ENCODE measurements at places on chromosomes 1 and 21.

DNA sequence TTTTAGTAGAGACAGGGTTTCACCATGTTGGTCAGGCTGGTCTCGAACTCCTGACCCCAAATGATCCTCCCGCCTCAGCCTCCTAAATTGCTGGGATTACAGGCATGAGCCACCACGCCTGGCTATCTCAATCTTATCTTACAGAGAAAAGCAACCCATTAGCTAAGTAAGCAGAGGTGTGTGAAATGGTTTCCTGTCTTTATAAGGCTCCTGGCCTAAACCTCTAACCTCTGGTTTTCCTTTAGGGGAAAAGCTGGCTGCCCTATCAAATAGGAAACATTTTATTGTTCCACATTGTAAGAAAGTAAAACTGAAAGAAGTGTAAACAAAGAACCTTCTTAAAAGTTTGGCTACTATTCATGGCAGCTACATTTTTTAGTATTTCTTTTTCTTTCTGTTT is 78.3 kb upstream of the MORC3 start:
- no peak for DNase-seq

GRCh38 chr1:90402893-90403849 is 313.9 kb downstream of the BARHL2 start:
- no peak for DNase-seq

DNA sequence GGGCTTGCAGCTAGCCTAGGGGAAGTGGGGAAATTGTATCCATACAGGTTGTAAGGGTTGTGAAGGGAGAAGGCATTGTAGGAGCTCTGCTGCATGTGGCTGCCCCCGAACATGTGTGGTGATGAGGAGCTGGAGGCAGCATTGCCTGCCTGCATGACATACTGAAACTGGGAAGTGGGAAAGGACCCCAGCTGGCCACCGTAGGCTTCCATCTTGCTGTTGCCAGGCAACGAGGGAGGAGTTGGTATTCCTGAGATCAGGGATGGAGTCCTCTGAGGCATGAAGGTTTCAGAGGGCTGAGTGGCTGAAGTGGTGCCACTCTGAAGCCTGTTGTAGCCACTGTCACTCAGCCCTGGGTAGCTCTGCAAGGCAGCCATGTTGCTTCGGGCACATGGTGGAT is 103.2 kb downstream of the TBX15 start:
- no peak for DNase-seq

DNA sequence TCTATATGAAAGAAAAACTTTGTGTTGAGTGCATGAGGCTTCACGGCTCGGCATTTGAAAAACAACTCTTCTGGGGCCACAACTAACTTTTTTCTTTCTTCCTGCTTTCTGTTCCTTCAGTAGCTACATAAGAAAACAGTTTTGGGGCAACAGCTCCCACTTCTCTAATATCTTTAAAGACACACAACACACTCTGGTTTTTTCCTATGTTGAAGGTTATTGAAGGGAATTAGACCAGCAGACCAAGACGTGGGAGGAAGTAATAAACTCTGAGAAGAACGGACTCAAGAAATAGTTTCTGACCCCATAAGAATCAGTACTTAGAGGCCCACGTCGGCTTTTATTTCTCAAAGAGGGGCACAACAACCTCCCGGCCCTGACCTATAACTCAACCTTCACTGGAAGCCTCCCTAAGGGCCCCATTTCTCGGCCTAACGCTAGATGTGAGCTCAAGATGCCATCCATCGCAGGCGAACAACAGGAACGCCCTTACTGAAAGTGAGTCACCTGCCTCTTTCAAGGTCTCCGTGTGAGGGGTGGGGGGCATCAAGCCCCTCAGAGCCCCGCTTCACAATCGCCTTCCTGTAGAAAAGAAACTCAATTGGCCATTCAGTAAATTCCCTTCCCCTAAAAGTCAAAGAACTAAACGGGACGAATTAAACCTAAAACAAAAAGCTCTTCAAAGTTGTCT is 844 bp downstream of the ZMYM6 start:
- DNase-seq: no peak

DNA sequence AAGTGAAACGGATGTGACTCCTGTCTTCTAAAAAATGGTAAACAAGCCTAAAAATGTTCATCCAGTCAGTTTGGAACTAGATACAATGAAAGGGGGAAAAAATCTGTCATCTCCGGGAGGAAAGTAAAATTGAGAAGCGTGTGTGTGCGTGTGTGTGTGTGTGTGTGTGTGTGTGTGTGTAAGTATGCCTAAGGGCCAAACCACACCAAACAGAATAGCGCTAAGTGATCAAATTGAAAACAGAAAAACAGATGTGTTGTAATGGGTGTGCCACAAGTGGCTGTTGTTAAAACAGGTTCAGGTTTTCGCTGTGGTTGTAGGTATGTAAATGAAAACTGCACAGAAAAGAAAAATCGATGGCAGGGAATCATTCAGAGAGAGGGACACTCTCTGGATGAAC is 106.7 kb downstream of the RNF220 start:
- DNase-seq: no peak
